SJCRH30 (cell line): ENCODE measurements at places on chromosomes 13 and 19. TPM values are rescaled to one million over a fixed set of nuclear protein-coding genes. Genes with fewer than 3 reads are reported as not detected.

DNA sequence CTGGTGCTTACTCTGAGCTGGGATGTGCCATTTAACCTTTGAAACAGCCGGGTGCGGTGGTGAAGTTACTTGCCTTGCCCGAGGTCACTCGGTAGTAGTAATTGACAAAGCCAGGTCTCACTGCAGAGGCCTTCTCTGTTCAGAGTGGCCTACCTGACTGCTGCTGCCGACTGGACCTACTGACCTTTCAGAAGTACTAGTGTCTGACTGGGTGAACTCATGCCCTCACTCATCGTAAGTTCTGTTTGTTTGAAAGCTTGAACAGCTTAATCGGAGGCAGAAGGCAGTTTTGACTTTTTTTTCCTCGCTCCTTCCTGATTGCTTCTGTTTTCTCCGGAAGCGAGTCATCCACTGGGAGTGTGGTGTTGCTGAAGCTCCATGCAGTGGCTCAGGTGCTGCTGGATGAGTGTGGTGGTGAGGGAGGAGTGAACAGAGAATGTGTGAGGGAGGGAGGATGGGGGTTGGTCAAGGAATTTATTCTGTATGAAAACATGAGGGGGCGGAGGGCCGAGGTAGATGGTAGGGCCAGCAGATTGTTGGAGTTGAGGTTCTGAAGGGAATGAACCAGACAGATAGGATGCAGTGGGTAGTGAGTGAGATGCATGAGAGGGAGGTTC is 2.7 kb downstream of the SPINT2 start:
- no peak overlapping the region for H3K27ac ChIP-seq
- no peak for DNase-seq
- H3K4me1 ChIP-seq = peaks cover 59% of the 10 kb centered on the region
- no peak overlapping the region for H3K4me3 ChIP-seq
- no peaks in the 10 kb centered on the region for H3K36me3 ChIP-seq

The C19orf81 gene
- not detected in 2 replicates for total RNA-seq

DNA sequence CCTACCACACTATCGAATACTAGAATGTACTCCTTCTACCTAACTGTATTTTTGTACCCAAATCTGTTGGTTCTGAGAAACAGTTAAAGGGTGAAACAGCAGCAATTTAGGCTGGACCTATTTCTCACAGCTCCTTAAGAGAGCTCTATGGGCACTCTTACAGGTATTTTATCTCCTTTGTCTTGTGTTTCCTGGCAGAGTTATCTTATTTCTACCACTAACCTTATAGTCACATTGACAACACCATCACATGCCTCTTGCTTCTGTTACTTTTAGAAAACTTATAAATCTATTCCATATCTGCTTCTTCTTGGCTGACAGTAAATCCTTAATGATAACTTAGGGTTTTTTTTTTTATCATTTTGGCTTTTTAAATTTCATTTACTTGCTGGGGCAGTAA is 130.7 kb downstream of the MYO16 start:
- H3K36me3 ChIP-seq = no peaks in the 10 kb centered on the region
- DNase-seq = no peak
- no peak overlapping the region for H3K4me3 ChIP-seq
- no peak overlapping the region for H3K27ac ChIP-seq
- H3K27me3 ChIP-seq = no peaks in the 10 kb centered on the region

The LYPD3 gene
- not detected in 2 replicates for total RNA-seq

DNA sequence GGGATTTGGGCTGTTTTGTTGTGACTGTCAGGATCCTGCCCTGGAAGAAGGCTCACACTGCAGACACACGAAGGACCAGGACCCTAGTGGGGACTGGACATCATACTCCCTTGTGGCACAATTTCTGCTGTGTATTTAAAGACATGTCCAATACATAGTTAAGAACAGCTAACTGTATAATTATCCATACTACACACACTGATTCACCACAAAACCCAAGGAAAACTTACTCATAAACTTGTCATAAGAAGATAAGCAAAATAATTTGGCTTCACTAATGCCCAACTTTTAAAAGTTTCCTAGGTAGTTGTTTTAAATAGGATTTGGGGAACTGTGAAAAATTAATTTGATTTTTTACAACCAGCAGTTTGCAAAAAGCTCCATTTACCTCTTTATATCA is 46.1 kb downstream of the LATS2 start:
- peaks cover 2% of the 10 kb centered on the region for H3K36me3 ChIP-seq
- no peaks in the 10 kb centered on the region for H3K27me3 ChIP-seq
- H3K27ac ChIP-seq = no peak overlapping the region
- H3K4me1 ChIP-seq = peaks cover 32% of the 10 kb centered on the region
- H3K4me3 ChIP-seq = no peak overlapping the region
- no peak for DNase-seq

The EPN1 gene
- total RNA-seq = 45.6 and 59.8 TPM in 2 replicates

GRCh38 chr13:45231722-45232121 is 30.9 kb upstream of the KCTD4 start:
- no peak overlapping the region for H3K4me3 ChIP-seq
- H3K36me3 ChIP-seq = no peaks in the 10 kb centered on the region
- H3K4me1 ChIP-seq = no peaks in the 10 kb centered on the region
- H3K27me3 ChIP-seq = no peaks in the 10 kb centered on the region
- DNase-seq = no peak
- H3K27ac ChIP-seq = no peak overlapping the region

- H3K27me3 ChIP-seq = peaks cover 13% of the 10 kb centered on the region; the same call in 1 of the 2 replicates
- no peak overlapping the region for H3K4me3 ChIP-seq
- no peaks in the 10 kb centered on the region for H3K4me1 ChIP-seq
- DNase-seq = no peak
- H3K27ac ChIP-seq = no peak overlapping the region
Measured at GRCh38 chr19:47445937-47446402, 25.7 kb downstream of the SLC8A2 start.

GRCh38 chr13:60412909-60413616 is 16.0 kb downstream of the TDRD3 start:
- H3K36me3 ChIP-seq = no peaks in the 10 kb centered on the region
- H3K4me3 ChIP-seq = no peak overlapping the region
- no peaks in the 10 kb centered on the region for H3K4me1 ChIP-seq
- no peaks in the 10 kb centered on the region for H3K27me3 ChIP-seq
- DNase-seq = no peak

The SMIM24 gene
- not detected in 2 replicates for total RNA-seq

The ZNF534 gene
- 0.04 TPM in 1 of 2 replicates, not detected in the other for total RNA-seq

GRCh38 chr19:13881692-13882418 is 4.9 kb downstream of the NANOS3 start:
- H3K4me3 ChIP-seq = peak overlapping the region; percentile 20
- H3K4me1 ChIP-seq = peaks cover 18% of the 10 kb centered on the region
- H3K27me3 ChIP-seq = peaks cover 2% of the 10 kb centered on the region; the same call in 1 of the 2 replicates
- H3K36me3 ChIP-seq = no peaks in the 10 kb centered on the region

The ZNF100 gene
- total RNA-seq = 19.0 and 24.5 TPM in 2 replicates

The ADM5 gene
- 5.5 and 7.7 TPM in 2 replicates for total RNA-seq

DNA sequence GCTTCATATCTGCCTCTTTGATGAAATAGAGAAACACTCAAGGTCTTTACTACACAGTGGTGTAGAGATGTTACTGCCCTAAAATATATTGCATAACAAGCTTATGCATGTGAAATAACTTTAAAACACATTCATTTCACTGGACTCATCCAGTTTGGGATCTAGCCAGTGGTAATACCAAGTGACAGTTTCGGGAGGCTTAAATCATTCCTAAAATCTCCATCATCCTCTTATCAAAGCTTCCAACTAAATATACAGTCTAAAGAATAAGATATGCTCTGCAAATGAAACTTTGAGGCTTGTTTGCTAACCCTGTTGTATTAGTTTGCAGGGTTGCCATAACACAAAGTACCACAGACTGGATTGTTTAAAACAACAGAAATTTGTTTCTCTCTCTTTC is 52.8 kb downstream of the THSD1 start:
- H3K36me3 ChIP-seq = no peaks in the 10 kb centered on the region
- H3K27ac ChIP-seq = no peak overlapping the region
- no peaks in the 10 kb centered on the region for H3K27me3 ChIP-seq
- no peak for DNase-seq

DNA sequence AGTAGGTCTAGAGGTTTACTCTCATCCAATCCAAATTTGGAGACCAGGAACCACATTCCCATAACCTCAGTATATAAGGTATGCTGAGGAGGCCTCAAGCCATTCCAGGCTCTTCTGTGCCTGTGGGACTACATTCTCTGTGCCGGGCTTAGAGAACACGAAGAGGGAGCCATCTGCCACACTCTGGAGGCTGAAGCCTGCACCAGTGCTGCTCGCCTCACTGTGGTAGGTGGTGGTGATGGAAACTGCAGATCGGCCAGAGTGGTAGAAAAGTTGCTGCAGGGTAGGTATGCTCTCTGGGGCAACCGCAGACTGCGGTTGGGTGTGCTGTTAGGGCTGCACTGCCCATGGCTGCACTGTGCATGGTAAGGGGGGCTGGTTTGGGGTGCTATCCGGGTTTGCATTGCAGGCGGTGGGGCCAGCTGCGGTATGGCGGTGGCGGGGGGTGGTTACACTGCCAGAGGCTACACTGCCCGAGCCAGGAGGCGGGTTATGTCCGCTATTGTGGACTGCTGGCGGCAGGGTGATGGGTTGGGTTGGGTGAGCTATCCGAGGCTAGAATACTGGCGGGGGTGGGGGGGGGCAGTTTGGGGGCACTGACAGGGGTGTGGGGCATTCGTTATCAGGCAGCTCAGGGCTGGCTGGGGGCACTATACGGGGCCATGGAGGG is 145.0 kb downstream of the TNFRSF19 start:
- no peak overlapping the region for H3K27ac ChIP-seq
- no peaks in the 10 kb centered on the region for H3K4me1 ChIP-seq
- H3K36me3 ChIP-seq = no peaks in the 10 kb centered on the region
- H3K4me3 ChIP-seq = no peak overlapping the region
- H3K27me3 ChIP-seq = no peaks in the 10 kb centered on the region

The PCDH8 gene
- total RNA-seq = 2.2 and 2.3 TPM in 2 replicates

GRCh38 chr19:12872255-12872654 is 9.0 kb downstream of the DNASE2 start:
- no peak overlapping the region for H3K4me3 ChIP-seq
- H3K27ac ChIP-seq = no peak overlapping the region
- H3K4me1 ChIP-seq = no peaks in the 10 kb centered on the region
- no peak for DNase-seq
- H3K36me3 ChIP-seq = no peaks in the 10 kb centered on the region

- H3K27ac ChIP-seq = no peak overlapping the region
- peaks cover 17% of the 10 kb centered on the region for H3K4me1 ChIP-seq
- DNase-seq = peak; percentile 90
- no peaks in the 10 kb centered on the region for H3K27me3 ChIP-seq
- no peaks in the 10 kb centered on the region for H3K36me3 ChIP-seq
Measured at GRCh38 chr19:18894254-18895037, 1.5 kb downstream of the CERS1 start.

DNA sequence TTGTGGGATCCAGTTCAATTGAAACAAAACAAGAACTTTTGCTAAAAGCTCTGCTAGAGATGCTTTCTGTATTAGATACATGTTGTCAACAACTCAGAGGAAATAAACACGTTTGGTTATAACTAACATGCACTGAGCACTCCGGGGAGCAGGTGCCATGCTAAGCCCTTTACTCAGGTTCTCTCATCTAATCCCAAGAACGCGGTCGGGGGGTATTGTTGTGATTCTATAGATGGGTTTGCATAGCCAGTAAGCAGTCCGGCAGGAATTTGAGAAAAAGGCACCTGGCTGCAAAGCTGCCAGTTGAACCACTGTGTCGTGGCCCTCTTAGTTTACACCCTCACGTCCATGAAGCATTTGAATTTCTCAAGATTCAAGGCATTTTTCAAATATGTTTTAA is 24.3 kb upstream of the SPACA7 start:
- H3K27me3 ChIP-seq = peaks cover 10% of the 10 kb centered on the region; the same call in 1 of the 2 replicates
- H3K4me1 ChIP-seq = no peaks in the 10 kb centered on the region
- DNase-seq = no peak
- no peak overlapping the region for H3K4me3 ChIP-seq
- H3K27ac ChIP-seq = no peak overlapping the region

DNA sequence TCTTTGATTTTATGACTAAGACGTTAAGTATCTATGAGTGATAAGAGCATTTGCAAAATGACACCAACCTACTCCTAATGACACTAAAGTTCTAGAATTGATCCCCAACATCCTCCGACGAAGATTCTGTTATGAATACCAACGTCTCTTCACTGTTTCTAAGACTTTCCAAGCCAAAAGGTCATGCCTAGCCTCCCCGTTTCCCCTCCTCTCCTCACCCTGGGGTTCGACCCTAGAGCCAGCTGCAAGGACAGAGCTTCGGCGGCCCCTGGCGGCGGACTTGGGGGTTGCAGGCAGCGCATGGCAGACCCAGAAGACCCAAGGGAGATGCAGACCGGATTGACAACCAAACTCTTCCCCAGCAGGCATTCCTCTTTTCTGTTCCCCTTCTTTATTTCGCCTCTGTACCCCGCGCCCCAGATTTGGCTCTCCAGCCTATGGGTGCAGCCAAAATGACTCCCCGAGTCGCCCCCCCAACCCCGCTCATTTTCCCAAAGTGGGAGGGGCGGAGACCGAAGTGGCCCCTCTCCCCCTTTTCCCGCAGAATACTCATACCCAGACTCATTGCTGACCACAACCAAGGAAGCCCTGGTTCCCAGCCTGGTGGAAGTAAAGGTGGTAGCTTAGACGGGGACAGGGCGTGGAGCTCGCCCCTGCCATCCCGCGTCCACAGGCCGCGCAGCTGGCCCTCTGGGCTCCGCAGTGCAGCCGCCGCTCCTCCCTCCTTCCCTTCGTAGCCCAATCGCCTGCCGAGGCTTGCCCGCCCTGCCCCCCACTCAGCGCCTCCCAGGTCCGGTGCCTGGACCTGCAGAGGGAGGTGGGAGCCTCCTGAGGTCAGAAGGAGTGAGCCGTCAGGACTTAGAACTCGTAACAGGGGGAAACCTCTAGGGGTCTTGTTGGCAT is 4.1 kb upstream of the EML2 start:
- peaks cover 10% of the 10 kb centered on the region; the same call in 1 of the 2 replicates for H3K4me1 ChIP-seq
- DNase-seq = peak; percentile 90
- H3K4me3 ChIP-seq = peak overlapping the region; percentile 14; the same call in 1 of the 2 replicates
- H3K27me3 ChIP-seq = no peaks in the 10 kb centered on the region
- H3K36me3 ChIP-seq = no peaks in the 10 kb centered on the region

GRCh38 chr19:38099966-38100365 is 124.1 kb downstream of the DPF1 start:
- H3K27me3 ChIP-seq = no peaks in the 10 kb centered on the region
- H3K4me3 ChIP-seq = no peak overlapping the region
- no peak for DNase-seq
- H3K36me3 ChIP-seq = peaks cover 34% of the 10 kb centered on the region

DNA sequence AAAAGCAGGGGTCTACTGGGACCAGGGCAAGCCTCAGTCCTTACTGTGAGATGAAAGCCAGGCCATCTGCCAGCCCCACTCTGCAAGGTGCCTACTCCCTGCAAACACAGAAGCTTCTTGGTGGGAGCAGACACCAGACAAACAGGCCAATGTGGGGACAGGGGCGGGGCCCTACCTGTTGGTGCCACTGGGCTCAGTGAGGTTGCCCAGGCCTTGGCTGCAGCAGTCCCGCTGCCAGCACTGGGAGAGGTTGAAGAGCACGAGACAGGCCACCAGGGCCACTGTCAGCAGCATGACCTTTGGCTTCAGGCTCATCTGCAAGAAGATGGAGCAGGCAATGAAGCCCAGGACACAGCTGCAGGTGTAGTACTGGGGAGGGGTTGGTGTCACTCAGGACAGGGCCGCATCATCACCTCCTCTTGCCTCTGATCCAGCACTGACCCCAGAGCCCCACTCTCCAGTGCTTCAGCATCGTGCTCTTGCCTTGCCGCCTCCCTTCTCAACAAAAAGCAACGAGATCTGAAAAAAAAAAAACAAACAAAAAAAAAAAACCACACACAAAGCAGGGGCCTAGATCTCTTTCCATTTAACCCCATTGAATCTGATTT is 72.6 kb downstream of the NBEA start:
- H3K4me1 ChIP-seq = no peaks in the 10 kb centered on the region
- H3K27ac ChIP-seq = no peak overlapping the region
- no peak for DNase-seq
- no peak overlapping the region for H3K4me3 ChIP-seq
- H3K36me3 ChIP-seq = no peaks in the 10 kb centered on the region
